Activated naive CD8-positive, alpha-beta T cell treated with anti-CD3 and anti-CD28 coated beads, Interleukin-2, amount 50 U/mL, for 16 hours (primary cell): ENCODE measurements at places on chromosomes 16 and 17.

GRCh38 chr17:71849783-71850768, 270.7 kb upstream of the SOX9 start:
- DNase-seq: no peak

GRCh38 chr16:57284952-57285363, 486 bp upstream of the PLLP start:
- no peak for DNase-seq

- no peak for DNase-seq
Measured at GRCh38 chr17:12979826-12980500, 37.9 kb downstream of the ELAC2 start.

GRCh38 chr16:3487521-3488410, 7.5 kb downstream of the C16orf90 start:
- DNase-seq: no peak

- DNase-seq: no peak
Measured at GRCh38 chr16:70745536-70746025, 55.4 kb downstream of the VAC14 start.
